ENCODE measurements at places on chromosomes 7 and 10.

DNA sequence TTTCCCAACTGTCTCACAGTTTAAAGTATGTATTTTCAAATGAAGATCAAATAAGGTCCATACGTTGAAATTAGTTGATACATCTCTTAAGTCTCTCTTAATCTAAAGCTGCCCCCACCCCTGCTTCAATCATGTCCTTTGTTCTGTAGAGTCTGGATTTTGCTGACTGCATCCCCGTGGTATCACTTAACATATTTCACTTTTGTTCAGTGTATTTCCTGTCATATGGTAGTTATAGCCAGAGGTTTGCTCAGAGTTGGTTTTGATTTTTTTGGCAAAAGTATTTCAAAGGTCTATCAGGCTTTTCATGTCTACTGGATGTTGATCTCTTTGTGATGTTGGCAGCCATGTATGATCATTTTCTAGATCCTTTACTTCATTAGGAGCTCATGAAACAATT lies 54.4 kb upstream of the ARID5B start:
- DNase-seq: no peak

DNA sequence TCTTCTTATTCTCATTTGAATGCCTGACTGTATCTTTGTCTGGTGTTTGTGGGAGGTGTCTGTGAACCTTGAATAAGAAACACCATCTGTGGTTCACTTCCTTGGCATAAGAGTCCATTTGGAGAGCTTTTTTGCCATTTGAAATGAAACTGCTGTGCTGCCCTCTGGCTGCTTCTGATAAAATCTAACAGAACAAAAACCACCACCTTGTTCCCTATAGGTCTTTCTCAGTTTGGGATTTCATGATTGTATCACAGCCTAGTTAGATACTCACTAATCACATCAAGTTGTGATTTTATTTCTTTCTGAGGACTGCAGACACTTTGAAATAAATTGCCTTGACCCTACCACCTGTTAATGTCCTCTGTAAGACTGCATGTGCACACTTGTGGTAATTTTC lies 102.7 kb upstream of the FAM13C start:
- DNase-seq: peak; percentile 7

DNA sequence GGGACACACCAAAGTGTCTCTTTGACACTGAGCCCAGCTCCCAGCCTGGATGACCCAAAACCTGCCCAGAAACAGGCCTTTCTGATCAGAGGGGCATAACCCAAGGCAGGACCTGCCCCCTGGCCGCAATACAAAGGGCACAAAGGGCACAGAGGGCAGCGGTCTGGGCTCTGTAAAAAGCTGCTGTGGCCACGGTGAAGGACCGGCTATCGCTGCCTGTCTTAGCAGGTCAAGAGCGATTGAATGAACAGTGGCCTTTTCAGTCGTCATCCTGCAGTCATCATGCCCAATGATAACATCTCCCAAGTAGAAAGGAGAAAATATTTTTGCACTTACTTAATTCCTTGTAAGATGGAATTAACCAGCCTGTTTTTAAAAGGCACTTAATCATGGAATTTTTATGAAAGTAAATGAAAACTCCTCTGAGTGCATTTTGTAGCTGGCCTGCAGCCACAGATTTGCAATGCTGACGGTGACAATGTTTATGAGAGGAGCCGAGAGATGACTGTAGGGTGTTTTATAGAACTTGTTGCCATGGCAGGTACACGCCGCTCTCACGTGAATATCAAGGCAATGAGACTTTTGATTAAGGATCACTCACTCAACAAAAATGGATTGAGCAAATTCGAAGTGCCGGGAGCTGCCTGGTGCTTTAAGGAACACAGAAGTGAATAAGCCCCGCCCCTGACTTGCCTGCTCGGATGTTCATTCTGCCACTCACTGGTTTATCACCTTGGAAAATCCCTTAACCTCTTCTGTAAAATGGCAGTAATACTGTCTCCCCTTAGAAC lies 47.3 kb upstream of the BHLHA15 start:
- DNase-seq: peak; percentile 80

GRCh38 chr10:97717627-97718026 lies 4.1 kb downstream of the MARVELD1 start:
- DNase-seq: no peak

GRCh38 chr10:29761916-29762315 lies 127.1 kb upstream of the SVIL start:
- DNase-seq: no peak

DNA sequence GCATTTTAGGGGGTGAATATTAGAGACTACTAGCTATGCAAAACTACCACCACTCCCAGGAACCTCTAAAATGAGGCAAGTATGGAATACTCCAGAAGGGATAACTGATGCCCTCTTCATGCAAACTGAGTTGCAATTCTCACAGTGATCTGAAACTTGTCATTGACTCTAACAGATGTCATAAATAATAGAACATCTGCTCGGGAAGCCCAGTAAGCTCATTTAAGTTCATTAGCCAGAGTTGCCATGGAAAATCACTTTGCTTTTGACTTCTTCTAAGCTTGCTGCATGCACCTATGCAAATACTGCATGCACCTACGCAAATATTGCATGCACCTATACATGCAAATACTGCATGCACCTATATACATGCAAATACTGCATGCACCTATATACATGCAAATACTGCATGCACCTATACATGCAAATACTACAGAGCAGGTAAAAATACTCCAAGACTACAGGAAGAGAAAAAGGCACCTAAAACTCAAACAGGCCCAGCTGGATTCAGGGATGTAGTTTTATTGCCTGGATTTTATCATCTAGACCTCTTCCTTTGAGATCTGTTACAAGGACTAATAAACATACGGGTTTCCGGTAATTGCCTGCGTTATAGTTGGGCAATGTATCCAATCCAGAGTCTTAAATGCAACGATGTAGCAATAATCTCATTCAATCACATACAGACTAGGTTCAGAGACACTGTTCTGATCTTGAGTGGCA lies 1061.1 kb upstream of the AUTS2 start:
- no peak for DNase-seq

DNA sequence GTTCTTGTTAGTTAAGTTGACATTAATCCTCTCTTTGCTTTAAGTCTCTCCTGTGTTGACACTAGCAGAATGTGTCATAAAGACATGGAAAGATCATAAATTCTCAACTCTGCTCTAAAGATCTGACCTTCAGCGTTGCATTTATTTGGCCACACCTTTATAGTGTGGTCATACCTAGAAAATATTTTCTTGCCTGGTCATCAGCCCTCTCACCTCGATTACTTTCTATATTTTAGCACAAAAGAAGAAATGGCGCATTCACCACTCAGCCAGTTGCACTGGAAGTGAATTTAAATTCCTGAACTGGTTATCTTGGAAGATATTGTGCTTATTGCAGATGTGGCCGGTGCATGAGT lies 96.7 kb upstream of the PDCD4 start:
- DNase-seq: no peak

DNA sequence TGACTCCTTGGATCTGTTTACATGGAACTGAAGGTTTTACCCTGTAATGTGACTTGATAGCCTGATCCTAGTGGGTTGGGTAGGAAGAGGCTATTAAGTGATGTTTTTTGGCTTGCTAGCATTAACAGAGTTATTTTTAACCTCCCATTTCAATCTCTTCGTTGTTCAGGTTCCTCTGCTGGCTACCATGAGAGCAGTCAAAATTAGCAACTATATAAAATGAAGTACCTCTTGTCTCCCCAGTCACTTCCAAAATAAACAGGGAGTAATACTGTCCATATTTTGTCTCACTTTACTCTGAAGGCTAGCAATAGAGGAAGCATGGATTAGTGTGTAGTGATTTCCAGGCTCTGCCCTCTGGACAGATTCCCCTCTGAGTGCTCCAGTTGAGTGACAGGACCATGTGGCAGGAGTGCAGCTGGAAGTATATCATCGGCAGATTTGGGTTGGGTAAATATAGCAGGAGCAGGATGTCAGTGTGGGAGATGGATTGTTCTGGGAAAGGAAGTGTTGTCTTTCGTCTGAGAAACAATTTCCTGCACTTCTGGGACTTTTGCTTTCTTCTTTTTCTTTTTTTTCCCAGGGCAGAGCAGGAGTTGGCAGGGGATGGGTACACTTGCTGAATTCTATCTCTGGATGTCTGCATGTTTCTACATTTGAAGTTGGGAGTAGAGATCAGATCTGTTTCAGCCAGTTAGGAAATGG lies 35.2 kb downstream of the GBF1 start:
- peak; percentile 29 for DNase-seq

DNA sequence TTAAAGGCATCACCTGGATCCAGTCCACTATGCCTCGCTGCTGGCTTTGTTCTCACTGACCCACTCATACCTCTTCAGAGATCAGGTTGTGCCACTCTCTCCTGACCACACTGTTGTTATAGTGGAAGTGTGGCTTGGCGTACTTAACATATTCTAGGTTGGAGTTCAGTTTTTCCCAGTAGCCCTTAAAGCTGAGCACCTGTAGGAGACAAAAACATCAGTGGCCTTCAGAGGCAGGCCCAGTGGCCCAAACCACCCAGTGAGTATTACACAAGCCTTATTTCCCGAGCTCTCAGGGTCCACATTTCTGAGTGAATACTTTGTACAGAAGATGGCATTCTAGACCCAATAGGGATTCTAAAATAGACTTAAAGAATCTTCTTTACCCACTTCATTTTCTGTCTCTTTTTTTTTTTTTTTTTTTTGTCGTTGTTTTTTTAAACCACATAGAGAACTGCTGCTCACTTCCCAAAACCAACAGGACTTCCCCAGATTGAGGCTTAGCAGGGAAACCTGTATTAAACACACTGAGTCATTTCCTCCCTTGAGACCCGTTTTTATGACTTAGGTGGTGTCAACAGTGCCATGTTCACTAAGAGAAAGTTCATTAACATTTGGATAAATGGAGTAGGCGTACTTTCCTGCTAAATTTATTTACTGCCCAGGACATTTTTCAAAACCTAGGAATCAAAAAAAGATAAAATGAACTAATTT lies 85.8 kb downstream of the GSAP start:
- DNase-seq: peak; percentile 42

- DNase-seq: no peak
Observed at GRCh38 chr7:81688622-81689411, 81.0 kb downstream of the HGF start.

GRCh38 chr7:85638394-85638793 lies 451.5 kb upstream of the SEMA3D start:
- no peak for DNase-seq

GRCh38 chr10:74081941-74082718 lies 68.5 kb downstream of the AP3M1 start:
- no peak for DNase-seq

GRCh38 chr10:50613726-50614443 lies 9.9 kb downstream of the SGMS1 start:
- DNase-seq: no peak

GRCh38 chr7:49773218-49773935 lies at the start of gene VWC2:
Gene VWC2 (plus strand): TSS chr7:49773638. CDS start chr7:49775436, 1,798 bp downstream.
- DNase-seq: no peak

DNA sequence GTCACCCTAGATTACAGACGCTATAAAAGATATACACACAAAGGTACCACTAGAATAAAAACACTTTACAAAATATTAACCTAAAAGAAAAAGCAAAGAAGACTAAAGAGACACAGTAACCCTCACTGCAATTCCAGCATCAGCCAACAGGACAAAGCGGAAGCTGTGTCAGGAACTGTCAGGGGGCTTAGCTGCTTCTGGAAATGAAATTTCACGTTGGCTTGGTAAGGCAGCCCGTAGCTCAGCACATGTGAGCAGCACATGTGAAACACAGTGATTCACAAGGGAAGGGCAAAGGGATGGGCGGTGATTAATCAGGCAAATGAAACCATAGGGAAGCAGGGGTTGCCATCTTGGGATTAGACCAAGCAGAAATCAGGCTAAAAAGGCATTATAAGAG lies 195.4 kb downstream of the MGMT start:
- no peak for DNase-seq

DNA sequence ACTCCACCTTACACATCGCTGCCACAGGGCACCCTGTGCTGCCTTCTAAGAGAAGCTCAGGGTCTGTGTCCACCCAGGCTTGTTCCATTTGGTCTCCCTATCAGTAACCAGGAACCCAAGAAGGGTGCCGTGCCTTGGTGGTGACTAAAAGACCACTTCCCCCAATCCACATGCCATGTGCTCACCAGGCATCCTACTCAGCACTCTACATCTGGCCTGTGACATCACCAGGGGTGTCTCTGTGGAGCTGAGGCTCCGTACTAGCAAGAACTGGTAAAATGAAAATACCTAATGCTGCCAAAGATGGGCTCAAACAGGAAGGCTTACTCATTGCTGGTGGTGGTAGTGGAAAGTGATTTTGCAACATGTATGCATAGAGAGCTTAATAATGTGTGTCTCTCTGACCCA lies 19.0 kb upstream of the C10orf71 start:
- peak; percentile 69 for DNase-seq

DNA sequence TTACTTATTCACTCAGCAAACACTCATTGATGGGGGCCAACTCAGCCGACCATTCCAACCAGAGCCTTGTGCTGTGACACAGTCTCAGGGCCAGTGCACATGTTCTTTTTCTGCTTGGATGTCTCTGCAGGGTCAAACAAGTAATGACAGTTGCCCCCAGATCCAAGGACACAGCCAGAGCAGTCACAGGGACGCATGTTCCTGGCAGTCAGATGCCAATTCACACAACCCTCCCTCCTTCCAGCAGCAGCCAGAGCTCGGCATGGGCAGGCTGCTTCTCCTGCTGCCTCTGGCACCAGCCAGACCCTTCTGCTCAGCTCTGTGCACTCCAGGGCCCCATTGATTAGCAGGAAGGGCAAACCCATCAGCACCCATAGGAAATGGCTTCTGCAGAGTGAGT lies 20.3 kb downstream of the DRGX start:
- no peak for DNase-seq

DNA sequence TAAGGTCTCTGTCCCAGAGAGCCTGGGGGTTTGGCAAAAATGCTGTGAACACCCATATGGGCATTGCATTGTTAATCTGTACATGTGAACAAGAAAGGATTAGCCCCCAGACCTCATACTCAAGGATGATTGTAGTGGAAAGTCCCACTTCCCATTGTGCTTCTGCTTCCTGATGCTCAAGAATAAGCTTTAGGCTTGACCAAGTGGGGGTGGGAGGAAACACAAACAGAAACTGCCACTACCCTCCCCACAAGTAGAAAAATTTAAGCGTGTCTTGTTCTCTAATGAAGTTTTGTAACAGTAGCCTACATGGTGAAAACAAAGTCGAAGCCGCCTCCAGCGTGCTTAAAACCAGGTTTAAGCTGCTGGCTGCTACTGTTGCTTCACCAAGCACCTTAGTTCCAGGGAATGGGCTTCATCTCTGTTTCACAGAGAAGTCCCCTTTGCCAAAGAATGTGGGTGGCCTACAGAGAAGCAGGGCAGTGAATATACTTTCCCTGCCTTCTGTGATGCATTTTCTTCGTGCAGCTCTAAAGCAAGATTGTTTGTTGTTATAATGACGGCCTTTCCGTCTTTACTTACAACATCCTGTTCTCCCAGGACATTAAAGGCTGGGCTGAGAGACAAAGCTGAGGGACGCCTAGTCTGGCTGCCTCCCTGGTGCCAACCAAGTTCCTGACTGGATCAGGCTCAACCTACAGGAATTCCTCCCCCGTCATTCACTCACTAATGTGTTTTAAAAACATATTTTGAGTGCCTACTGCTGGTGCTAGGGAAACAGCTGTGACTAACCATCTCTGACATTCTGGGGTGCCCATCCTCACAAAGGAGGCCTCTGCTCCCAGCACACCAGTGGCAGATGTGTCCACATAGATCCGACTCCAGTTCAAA lies 32.1 kb upstream of the CCSER2 start:
- peak; percentile 72 for DNase-seq

All from EL (cell line).